ENCODE measurements at places on chromosomes 6 and 20.

GRCh38 chr20:14632906-14633305 lies 295.5 kb upstream of the FLRT3 start:
- DNase-seq = no peak

DNA sequence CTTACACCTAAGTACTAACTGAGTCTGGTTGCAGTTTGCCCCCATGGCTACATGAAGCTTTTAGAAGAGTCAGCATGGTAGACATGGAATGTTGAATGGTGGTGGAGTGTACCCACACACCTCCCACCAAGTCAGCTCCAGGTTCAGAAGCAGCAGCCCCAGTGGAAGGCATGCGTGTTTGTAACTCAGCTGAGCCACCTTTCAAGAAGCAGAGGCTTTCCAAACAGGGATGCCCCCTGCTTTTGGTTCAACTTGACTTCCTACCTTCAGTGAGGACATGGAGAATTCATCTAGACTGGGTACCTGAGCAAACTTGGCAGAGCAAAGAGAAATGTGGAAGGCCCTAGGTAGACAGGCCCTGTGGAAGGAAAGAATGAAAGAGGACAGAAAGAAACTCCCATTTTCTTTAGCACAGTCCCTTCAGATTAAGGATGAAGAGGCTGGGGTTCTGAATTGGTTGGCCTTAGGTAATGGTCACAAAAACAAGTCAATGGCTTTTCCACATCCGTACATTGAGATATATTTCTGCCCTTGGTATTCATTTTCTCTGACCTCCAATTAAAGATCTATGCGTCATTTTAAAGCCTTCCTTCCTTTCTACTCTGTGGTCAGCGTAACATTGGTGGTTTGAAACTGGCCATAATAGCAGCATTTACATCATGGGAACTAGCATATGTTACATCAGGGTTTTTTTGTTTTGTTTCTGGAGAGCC lies 53.2 kb downstream of the HFE start:
- no peak for DNase-seq

DNA sequence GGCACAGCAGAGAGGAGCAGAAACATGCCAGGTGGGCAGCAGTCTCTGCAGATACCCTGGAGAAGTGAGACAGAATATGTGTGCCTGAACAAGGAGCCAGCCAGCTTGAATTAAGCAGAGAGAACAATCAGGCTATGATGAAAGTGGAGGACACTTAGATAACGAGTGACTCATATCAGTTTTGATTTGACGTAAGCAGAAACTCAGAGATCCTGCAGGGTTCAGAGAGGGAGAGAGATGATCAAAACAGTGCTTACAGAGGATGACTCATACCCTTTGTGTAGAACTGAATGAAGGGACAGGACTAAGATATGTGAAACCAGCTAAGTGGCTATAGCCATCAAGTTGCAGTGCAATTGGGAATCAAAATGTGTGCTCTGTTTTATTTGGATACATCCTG lies 300.7 kb downstream of the TENT5A start:
- no peak for DNase-seq

- peak; percentile 71 for DNase-seq
Observed at GRCh38 chr6:87731818-87732661, 30.0 kb upstream of the AKIRIN2 start.
